ENCODE measurements at places on chromosomes 3 and 15.

DNA sequence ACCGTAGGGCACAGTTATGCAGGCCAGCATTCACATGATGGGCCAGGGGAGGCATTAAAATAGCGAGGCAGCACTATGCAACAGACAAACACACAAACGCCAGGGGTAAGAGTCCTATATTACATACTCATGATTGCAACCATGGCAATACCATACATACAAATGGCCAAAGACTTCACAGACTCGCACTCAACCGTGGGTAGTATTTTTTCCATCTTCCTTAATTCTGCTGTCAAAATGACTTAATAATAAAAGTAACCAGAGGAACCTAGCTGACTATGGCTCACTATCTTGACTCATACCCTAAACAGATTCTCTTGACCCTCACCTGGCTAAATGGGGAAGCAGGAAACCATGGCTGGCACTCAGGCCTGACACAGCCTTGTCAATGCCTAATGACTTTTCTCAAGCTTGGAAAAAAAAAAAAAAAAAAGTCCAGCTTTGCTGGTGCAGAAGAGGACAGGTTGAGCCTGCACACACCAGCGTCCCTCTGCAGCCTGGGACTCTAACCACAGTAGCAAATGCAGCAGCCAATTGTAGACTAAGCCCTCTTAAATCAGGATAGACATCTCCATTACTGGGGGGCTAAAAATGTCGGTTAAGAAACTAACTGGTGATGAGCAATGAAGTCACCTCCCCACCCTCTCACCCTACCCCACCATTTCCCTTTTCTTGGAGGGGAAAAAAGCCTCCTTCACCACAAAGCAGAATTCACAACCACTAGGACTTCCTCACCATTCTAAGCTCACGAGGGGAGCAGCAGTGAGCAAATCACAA lies 23.1 kb downstream of the CCDC12 start:
- no peak for DNase-seq

DNA sequence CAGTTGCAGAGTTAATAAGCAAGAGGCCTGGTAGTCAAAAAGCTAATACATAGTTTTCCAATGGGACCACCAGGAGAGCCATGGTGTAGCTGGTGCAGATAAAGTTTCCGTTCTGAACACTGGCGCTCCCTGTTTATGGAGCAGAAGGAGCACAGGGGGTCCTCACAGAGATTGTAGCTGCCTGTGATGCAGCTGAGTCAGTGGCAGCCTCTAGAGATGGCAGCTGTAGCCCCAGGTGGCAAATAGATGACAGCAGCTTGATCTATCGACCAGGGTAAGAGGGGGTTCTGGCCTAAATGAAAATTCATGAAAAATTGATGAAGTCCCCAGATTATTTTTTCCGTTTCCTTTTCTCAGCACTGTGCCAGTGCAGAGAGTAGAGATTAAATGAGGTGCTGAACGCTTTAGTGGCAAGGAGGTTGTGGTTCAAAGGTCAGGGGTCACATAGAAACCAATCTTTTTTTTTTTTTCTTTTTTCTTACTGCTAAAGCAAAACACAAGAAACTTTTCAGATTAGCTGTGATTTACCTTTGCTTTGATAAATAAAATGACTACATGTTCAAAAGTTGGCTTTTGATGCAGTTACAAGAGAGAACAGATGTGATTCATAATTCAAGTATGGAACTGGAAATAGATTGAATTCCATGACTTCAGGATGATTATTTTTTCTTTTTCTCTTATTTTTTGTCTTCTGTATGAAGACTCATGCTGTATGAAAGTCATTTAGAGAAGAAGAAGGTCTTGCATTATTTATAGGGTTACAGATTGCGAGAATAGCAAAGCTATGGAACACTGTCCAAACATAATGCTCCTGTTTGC lies 63.3 kb downstream of the ROBO2 start:
- DNase-seq = no peak

DNA sequence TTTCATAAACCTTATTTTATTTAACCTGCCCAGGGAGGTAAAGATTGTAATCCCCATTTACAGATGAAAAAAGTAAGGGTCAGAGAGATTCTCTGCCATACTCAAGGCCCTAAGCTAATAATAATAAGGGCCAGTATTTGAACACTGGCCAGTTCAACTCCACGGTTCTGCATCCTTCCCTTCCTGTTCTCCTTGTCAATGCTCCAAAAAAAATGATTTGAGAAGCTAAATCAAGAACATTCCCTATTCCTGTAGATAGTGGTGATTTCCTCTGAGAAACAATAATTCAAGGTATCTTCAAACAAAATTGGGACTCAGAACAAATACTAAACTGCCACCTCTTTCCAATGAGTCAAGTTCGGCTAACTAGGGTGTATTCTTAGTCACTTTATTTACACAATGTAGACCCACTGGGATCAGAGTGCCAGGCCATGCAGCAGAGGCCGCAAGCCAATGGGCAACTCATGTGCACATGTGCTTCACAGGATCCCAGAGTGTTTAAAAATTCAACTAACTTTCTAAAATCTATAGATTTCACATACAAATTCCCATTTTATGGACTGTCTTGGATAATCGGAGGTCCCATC lies 459.6 kb upstream of the WNT5A start:
- DNase-seq = no peak

- no peak for DNase-seq
Observed at GRCh38 chr3:3737531-3737930, 61.7 kb upstream of the LRRN1 start.

- DNase-seq = no peak
Observed at GRCh38 chr15:29125382-29126207, 144.0 kb downstream of the NSMCE3 start.

DNA sequence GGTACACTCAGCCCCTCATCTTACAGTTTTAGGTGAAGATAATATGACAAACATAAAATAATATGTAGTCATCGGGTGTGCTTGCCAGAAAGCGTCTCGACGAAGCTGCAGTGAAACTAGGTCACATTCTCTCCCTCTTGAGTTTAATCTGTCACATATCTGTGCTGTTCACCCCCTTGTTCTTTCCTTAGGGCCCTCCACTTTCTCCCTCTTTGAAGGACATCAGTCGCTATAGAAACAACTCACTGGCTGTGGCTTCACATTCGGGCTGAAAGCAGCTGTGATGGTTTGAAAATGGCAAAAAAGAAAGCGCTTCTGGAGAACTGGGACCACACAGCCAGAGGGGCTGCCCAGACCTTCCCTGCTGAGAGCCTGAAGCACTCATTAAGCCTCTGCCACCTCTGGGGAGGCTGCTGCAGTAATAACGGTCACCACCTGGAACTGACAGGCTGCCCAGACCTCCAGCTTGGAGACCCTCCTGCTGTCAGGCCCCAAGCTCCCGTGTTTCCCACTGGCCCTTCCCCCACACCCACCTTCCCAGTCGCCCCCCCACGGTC lies 50.3 kb downstream of the ABTB1 start:
- no peak for DNase-seq

GRCh38 chr3:182612332-182612731 lies 181.0 kb upstream of the ATP11B start:
- DNase-seq = no peak

- no peak for DNase-seq
Observed at GRCh38 chr3:95354489-95354888, 1291.6 kb downstream of the NSUN3 start.

DNA sequence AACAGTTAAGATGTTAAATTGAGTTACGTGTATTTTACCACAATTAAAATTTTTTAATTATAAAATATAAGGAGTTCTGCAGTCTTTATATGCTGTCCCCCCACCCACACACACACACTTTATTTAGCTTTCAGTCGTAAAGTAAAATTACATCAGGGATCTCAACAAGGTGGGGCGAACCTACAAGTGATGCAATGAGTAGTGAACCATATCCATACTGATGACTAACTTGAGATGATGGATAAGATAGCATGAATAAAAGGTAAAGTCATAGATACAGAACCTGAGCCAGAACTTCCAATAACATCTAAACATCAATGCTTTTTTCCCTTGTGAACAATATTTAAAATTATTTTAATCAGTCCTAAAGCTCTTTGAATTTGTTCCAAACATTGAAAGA lies 77.2 kb downstream of the VPS13C start:
- DNase-seq = no peak

DNA sequence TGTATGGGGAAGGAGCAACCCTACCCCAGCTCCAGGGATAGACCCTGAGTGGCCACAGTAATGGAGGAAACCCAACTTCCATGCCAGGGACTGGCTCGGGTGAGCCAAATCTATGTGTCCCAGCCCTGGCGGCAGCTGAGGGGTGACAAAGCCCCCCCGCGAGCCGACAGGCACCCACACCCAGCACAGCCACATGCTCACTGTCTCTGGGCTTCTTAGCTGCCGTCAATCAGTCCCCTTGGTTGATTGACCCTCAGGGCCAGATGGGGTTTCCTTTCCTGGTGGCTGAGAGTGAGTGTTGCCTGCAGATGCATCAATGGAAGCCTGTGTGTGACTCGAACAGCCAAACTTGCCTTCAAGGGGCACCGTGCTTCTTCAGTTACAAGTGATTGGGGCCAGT lies 2.1 kb upstream of the OCA2 start:
- DNase-seq = no peak
